Mesothelial cell of epicardium (in vitro differentiated cells): ENCODE measurements at places on chromosomes 6 and 20. TPM values are rescaled to one million over a fixed set of nuclear protein-coding genes. Genes with fewer than 3 reads are reported as not detected.
A peak's percentile ranks its signal among the peaks of the same experiment; 100 is the strongest.

GRCh38 chr20:64161356-64162238, 2.7 kb upstream of the MYT1 start:
- no peak overlapping the region for H3K4me3 ChIP-seq
- H3K36me3 ChIP-seq = no peaks in the 10 kb centered on the region
- DNase-seq = peak; percentile 67

DNA sequence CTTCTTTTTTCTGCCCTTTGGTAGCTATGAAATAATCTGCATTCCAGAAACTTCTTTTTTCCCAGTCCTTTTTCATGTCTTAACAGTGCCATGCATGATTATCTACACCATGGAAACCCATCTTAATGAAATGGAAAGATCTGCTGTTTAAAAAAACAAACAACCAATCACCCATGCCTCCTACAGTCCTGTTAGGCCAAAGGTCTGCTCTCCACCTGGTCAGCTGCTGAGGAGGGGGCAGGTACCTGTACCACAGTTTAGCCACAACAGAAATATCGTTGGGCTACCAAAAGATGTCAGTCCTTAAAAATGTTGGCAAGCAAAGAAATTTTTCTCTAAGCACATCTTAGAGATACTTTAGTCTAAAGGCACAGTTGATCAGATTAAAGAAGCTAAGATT, 112.6 kb downstream of the SLC16A10 start:
- no peaks in the 10 kb centered on the region for H3K36me3 ChIP-seq
- no peak overlapping the region for H3K4me3 ChIP-seq
- H3K4me1 ChIP-seq = peaks cover 15% of the 10 kb centered on the region
- no peak overlapping the region for H3K27ac ChIP-seq
- H3K27me3 ChIP-seq = no peaks in the 10 kb centered on the region

The MYL9 gene
- total RNA-seq = 235 to 248 TPM (median 238 TPM) in 3 replicates

- H3K4me1 ChIP-seq = peaks cover 38% of the 10 kb centered on the region
- H3K27me3 ChIP-seq = no peaks in the 10 kb centered on the region
- peak; percentile 56 for DNase-seq
These were observed 156.2 kb upstream of the JARID2 start for GRCh38 chr6:15089569-15090144.

The CDKAL1 gene
- total RNA-seq = 21.2 to 22.6 TPM (median 22.0 TPM) in 3 replicates

- DNase-seq = no peak
- no peak overlapping the region for H3K27ac ChIP-seq
- H3K27me3 ChIP-seq = peaks cover 46% of the 10 kb centered on the region
- no peaks in the 10 kb centered on the region for H3K36me3 ChIP-seq
- H3K4me1 ChIP-seq = no peaks in the 10 kb centered on the region
These were observed 212.5 kb upstream of the CHD6 start for GRCh38 chr20:41830702-41831101.

The ESR1 gene
- not detected in 3 replicates for total RNA-seq

The DYNLT2 gene
- total RNA-seq = 1.7 to 2.7 TPM (median 2.4 TPM) in 3 replicates

The ENPP5 gene
- 7.4 to 8.7 TPM (median 7.7 TPM) in 3 replicates for total RNA-seq

- DNase-seq = no peak
- H3K36me3 ChIP-seq = no peaks in the 10 kb centered on the region
- peaks cover 17% of the 10 kb centered on the region for H3K27me3 ChIP-seq
- H3K4me3 ChIP-seq = no peak overlapping the region
- no peak overlapping the region for H3K27ac ChIP-seq
These were observed 84.6 kb upstream of the F13A1 start for GRCh38 chr6:6405031-6405430.

- no peak overlapping the region for H3K27ac ChIP-seq
- H3K36me3 ChIP-seq = no peaks in the 10 kb centered on the region
- H3K4me1 ChIP-seq = peaks cover 23% of the 10 kb centered on the region
- no peaks in the 10 kb centered on the region for H3K27me3 ChIP-seq
These were observed 17.5 kb upstream of the MRGBP start for GRCh38 chr20:62778601-62779416.

The THBD gene
- 0.68 to 0.85 TPM (median 0.82 TPM) in 3 replicates for total RNA-seq

- no peak for DNase-seq
- no peaks in the 10 kb centered on the region for H3K36me3 ChIP-seq
- no peak overlapping the region for H3K27ac ChIP-seq
- peaks cover 2% of the 10 kb centered on the region for H3K27me3 ChIP-seq
These were observed 446.8 kb downstream of the PTPRT start for GRCh38 chr20:42742926-42743325.

- H3K27me3 ChIP-seq = no peaks in the 10 kb centered on the region
- no peaks in the 10 kb centered on the region for H3K36me3 ChIP-seq
- no peak overlapping the region for H3K4me3 ChIP-seq
- no peak overlapping the region for H3K27ac ChIP-seq
- H3K4me1 ChIP-seq = no peaks in the 10 kb centered on the region
- DNase-seq = no peak
These were observed 670.8 kb downstream of the KIF16B start for GRCh38 chr20:15902493-15902892.

- no peak for DNase-seq
- no peaks in the 10 kb centered on the region for H3K36me3 ChIP-seq
- H3K27ac ChIP-seq = peak overlapping the region; percentile 19
- no peak overlapping the region for H3K4me3 ChIP-seq
- no peaks in the 10 kb centered on the region for H3K27me3 ChIP-seq
- peaks cover 54% of the 10 kb centered on the region for H3K4me1 ChIP-seq
These were observed 77.8 kb upstream of the CCN6 start for GRCh38 chr6:111976139-111976538.

The INSM1 gene
- not detected in 3 replicates for total RNA-seq

The TMEM14B gene
- total RNA-seq = 56.1 to 58.5 TPM (median 57.3 TPM) in 3 replicates

The NOX3 gene
- not detected in 3 replicates for total RNA-seq

DNA sequence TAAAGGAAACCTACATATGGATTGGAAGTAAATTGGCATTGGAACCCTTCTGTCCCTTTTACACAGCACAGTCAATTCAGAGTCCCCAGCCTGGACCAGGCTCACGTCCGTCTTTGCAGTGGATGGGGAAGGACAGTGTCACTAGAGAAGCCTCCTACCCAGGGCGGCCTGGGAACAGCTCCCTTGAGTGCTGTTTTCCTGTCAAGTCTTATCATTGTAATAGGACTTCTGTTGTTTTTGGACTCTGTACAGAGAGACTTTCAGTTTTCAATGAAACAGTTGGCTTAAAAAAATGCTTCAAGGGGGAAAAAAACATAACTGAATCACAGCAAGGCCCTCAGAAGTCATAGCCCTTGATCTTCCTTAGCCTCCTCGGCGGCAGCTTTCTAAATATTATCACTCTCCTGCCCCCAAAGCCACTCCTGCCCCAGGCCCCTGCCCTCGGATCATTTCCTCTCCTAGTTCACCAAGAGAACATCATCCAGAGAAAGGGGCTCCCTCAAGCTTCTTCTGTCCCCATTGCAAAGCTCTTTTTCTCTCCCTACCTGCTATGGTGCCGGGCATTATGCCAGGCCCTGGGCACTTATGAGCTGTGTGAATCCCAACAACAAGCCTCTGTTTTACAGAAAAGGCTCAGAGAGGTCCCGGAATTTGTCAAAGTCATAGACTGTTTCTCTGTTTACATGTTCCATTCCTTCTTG, 37.8 kb upstream of the CNKSR3 start:
- no peaks in the 10 kb centered on the region for H3K27me3 ChIP-seq
- peaks cover 35% of the 10 kb centered on the region for H3K4me1 ChIP-seq
- DNase-seq = no peak
- H3K27ac ChIP-seq = peak overlapping the region; percentile 93
- H3K36me3 ChIP-seq = no peaks in the 10 kb centered on the region

- H3K4me3 ChIP-seq = no peak overlapping the region
- no peak for DNase-seq
- peak overlapping the region; percentile 39 for H3K27ac ChIP-seq
- H3K4me1 ChIP-seq = peaks cover 2% of the 10 kb centered on the region
- H3K36me3 ChIP-seq = peaks cover 26% of the 10 kb centered on the region
- H3K27me3 ChIP-seq = no peaks in the 10 kb centered on the region
These were observed 9.2 kb downstream of the PEDS1 start for GRCh38 chr20:50144362-50144761.

The ARFGEF2 gene
- total RNA-seq = 23.6 to 24.7 TPM (median 23.8 TPM) in 3 replicates

DNA sequence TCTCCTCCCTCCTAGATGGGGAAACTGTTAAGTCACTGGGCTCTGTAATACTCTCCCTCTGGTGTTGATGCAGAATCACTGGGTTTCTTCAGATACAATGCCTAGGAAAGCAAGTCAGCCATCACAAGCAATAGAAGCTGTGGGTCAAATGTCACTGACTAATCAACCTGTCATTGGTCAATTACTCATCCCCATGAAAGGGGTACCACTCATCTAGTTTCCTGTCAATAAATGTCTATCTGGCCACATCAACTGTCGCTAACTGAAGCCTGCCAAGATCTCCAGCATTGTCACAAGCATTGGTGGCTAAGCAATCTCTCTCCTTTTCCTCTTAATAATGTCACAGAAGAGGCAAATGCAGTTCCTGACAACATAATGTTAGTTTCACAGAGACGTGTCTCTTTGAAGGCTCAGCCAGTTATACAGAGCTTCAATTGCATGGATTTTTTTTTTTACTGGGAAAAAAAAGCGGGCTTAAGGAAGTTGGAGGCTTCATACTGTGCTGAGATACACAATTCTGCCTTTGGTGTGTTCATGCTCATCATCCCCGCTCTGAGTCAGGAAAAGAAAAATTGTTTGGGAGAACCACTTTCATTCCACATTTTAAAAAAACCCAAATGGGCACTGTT, 355.9 kb downstream of the BTBD9 start:
- no peak for DNase-seq
- no peaks in the 10 kb centered on the region for H3K27me3 ChIP-seq
- no peak overlapping the region for H3K4me3 ChIP-seq
- H3K36me3 ChIP-seq = peaks cover 4% of the 10 kb centered on the region
- H3K4me1 ChIP-seq = peaks cover 5% of the 10 kb centered on the region

The RIPOR2 gene
- total RNA-seq = 1.7 to 1.9 TPM (median 1.7 TPM) in 3 replicates

- peak; percentile 51 for DNase-seq
- H3K4me1 ChIP-seq = peaks cover 34% of the 10 kb centered on the region
- H3K36me3 ChIP-seq = peaks cover under 1% of the 10 kb centered on the region
- H3K4me3 ChIP-seq = no peak overlapping the region
- no peak overlapping the region for H3K27ac ChIP-seq
- no peaks in the 10 kb centered on the region for H3K27me3 ChIP-seq
These were observed 282.1 kb downstream of the UST start for GRCh38 chr6:149028767-149029405.

The GSTA3 gene
- not detected in 3 replicates for total RNA-seq

The ISM1 gene
- 5.0 to 6.0 TPM (median 5.6 TPM) in 3 replicates for total RNA-seq

The OR2B2 gene
- total RNA-seq = not detected in 3 replicates

DNA sequence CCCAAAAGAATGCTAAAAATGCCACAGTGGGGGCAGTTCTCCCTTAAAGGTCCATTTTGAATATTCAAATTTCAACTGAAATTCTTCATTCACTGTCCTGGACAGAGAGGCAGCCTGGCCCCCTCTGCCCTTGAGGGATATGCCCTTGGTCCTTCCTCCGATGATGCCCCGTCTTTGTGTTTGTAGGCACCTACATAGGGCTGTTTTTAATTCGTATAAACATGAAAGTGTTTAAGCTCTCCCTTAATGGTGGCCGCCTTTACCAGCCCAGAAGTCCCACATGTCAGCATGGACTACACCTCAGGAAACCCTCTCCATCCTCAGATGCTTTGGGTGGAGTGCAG, 70.2 kb downstream of the SSR1 start:
- H3K27me3 ChIP-seq = no peaks in the 10 kb centered on the region
- peaks cover 9% of the 10 kb centered on the region for H3K36me3 ChIP-seq
- peaks cover 25% of the 10 kb centered on the region for H3K4me1 ChIP-seq

- no peak overlapping the region for H3K4me3 ChIP-seq
- H3K4me1 ChIP-seq = peaks cover 9% of the 10 kb centered on the region
- no peak for DNase-seq
- H3K27me3 ChIP-seq = no peaks in the 10 kb centered on the region
These were observed 495.2 kb upstream of the FLRT3 start for GRCh38 chr20:14832630-14833029.

DNA sequence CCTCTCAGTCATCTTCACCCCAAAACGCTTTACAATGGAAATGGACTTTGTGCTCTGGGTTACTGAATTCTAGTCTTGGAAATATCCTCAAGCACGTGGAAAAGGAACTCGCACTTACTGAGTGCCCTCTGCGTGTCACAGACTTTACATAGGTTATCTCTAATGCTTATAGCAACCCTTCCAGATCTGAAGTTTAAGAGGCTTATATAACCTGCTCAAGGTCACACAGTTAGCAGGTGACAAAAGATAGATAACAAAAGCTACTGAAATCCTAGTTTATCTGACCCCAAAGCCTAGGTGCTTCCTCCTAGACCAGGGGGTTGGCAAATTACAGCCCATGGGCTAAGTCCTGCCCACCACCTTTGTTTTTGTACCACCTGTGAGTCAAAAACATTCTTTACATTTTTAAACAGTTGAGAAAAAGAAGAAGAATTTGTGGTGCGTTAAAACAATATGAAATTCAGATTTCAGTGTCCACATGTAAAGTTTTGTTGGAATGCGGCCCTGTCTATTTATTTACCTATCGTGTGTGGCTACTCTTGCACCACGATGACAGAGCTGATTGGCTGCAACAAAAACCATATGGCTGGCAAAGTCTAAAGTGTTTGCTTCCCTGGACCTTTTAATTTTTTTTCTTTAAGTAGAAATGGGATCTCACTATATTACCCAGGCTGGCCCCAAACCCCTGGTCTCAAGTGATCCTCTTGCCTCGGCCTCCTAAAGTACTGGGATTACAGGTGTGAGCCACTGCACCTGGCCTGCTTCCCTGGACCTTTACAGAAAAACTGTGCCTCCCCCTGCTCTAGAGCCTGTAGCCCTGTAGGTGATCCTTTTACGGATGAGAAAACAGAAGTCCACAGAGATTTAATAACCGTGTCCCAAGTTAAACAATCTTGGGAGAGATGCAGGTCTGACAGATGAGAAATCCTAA, 110.2 kb upstream of the RREB1 start:
- no peak overlapping the region for H3K4me3 ChIP-seq
- no peaks in the 10 kb centered on the region for H3K27me3 ChIP-seq
- no peaks in the 10 kb centered on the region for H3K36me3 ChIP-seq
- H3K27ac ChIP-seq = peak overlapping the region; percentile 43

GRCh38 chr6:140533526-140533925, 1159.1 kb upstream of the CITED2 start:
- peaks cover 23% of the 10 kb centered on the region for H3K36me3 ChIP-seq
- no peak overlapping the region for H3K27ac ChIP-seq
- H3K27me3 ChIP-seq = no peaks in the 10 kb centered on the region
- H3K4me1 ChIP-seq = peaks cover 15% of the 10 kb centered on the region
- H3K4me3 ChIP-seq = no peak overlapping the region

GRCh38 chr6:3081960-3082359, 13.7 kb downstream of the RIPK1 start:
- H3K36me3 ChIP-seq = peaks cover 76% of the 10 kb centered on the region
- no peaks in the 10 kb centered on the region for H3K27me3 ChIP-seq
- DNase-seq = no peak
- peaks cover 3% of the 10 kb centered on the region for H3K4me1 ChIP-seq
- no peak overlapping the region for H3K4me3 ChIP-seq

DNA sequence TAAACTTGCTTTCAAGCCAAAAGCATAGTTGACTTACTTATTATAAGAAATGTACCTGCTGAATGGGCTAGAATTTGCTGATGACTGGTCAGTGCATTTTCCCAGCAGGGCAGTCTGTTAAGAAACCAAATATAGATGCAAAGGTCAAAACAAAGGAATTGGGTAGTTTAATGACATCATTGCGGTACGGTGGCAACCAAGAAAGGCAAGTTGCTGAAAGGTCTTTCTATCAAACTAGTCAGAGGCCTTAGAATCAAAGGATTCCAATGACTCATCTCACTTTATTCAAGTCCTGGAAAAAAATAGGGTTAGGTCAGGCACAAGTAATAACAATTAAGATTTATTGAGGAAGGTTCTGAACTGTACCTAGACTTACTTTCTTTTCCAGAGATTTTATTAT, 76.4 kb downstream of the KIZ start:
- no peaks in the 10 kb centered on the region for H3K4me1 ChIP-seq
- H3K36me3 ChIP-seq = peaks cover 6% of the 10 kb centered on the region
- no peaks in the 10 kb centered on the region for H3K27me3 ChIP-seq
- no peak overlapping the region for H3K4me3 ChIP-seq
- H3K27ac ChIP-seq = no peak overlapping the region

The EDN3 gene
- total RNA-seq = 17.4 to 19.0 TPM (median 17.6 TPM) in 3 replicates
